ENCODE measurements at places on chromosomes 7 and 10.

GRCh38 chr7:116776610-116777289, 85.6 kb upstream of the CAPZA2 start:
- DNase-seq = no peak

GRCh38 chr7:158452331-158452730, 135.3 kb downstream of the PTPRN2 start:
- DNase-seq = no peak

GRCh38 chr7:36986511-36986933, 262.2 kb upstream of the AOAH start:
- DNase-seq = no peak

- DNase-seq = no peak
Measured at GRCh38 chr7:155194382-155195140, 103.1 kb upstream of the INSIG1 start.

GRCh38 chr10:85105614-85106255, 777.3 kb downstream of the CCSER2 start:
- DNase-seq = no peak

DNA sequence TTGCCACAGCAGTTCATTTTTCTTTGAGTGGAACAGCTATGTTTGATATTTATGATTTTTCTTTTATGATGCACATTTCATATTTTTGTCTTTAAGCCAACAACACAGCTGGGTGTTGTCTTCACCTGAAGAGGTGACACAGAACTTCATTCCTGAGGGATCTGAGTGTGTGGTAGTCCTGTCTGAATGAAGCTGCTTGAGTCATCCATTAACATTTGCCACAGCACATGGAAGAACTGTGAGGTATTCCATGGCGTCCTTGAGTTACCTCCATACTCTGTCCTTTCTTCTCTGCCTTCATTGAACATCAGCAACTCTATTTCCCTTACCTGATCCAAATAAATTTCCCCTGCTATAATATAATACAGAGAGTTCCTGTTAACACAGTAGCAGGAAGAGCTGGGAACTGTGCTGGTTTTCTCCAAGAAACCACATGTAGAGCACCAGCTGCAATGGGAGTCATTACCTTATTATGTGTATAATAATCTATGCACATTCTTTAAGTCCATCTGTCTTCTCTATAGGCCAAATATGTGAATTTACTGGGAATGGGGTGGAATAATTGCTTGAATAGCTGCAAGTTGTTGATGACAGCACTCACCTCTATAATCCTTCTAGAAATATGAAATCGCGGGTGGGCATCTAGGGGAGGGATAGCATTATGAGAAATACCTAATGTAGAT, 72.4 kb upstream of the TAC1 start:
- DNase-seq = no peak

- no peak for DNase-seq
Measured at GRCh38 chr7:91182819-91183764, 81.1 kb upstream of the FZD1 start.

DNA sequence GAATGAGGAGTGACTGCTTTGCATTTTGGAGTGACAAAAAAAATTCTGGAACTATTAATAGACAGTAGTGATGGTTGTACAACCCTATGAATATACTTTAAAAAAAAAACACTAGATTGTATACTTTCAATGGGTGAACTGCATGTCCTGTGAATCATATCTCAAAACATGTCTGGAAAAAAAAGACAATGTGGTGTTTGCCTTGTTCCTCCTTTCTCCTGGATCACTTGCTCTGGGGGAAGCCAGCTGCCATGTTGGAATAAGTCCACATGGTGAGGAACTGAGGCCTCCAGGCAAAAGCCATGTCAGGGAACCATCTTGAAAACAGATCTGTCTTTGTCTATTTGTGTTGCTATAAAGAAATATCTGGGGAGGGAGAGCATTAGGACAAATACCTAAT, 39.5 kb upstream of the YAE1 start:
- DNase-seq = no peak

DNA sequence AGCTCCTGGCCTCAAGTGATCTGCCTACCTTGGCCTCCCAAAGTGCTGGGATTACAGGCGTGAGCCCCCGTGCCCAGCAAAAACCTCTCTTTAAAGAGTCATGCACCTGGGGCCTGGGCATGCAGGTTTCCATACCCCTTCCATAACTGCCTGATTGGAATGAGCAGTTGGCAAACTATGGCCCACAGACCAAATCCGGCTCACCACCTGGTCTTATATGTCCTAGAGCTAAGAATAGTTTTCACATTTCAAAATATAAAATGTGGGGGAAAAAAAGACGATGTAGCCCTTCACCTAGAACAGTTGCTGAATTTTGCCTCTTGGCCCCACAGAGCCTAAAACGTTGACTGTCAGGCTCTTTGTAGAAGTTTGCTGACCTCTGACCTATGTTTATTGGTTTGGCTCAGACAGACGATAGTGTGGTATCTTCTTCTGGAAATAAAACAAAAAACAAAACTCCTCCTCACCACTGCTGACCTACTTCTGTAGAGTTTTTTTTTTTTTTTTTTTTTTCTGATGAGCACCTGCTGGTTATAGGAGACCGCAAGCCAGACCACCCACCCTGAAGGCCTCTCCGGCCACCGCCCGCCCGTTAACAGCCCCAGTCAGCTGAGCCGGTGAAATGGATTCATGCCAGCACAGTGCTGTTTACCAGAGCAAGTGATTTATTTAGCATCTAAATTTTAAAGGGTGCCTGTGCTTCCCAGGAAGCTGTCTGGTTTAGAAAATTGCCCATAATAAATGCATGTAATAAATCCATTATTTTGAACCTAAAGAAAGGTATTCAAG, 33.5 kb upstream of the SFRP5 start:
- no peak for DNase-seq

DNA sequence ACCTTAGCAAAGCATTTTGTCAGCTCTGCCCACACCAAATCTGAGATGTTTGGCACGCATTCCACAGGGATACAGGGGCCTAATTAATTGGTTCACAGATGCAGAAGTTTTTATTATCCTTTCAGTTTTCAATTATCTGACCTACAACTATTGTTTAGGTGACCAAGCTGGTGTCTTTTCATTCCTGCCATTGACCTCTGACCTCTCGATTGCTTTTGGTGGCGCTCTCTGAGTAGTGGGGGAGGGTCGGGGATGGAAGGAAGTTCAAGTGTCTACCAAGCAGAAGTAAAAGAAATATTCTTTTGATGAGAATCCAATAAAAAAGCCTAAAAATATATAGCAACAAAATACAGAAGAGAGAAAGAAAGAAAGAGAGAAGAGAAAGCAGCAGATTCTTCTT, 28.8 kb upstream of the KDM7A start:
- no peak for DNase-seq

GRCh38 chr10:19658131-19658530, 158.1 kb upstream of the PLXDC2 start:
- DNase-seq = no peak

- no peak for DNase-seq
Measured at GRCh38 chr7:18978108-18978495, 139.3 kb downstream of the TWIST1 start.

DNA sequence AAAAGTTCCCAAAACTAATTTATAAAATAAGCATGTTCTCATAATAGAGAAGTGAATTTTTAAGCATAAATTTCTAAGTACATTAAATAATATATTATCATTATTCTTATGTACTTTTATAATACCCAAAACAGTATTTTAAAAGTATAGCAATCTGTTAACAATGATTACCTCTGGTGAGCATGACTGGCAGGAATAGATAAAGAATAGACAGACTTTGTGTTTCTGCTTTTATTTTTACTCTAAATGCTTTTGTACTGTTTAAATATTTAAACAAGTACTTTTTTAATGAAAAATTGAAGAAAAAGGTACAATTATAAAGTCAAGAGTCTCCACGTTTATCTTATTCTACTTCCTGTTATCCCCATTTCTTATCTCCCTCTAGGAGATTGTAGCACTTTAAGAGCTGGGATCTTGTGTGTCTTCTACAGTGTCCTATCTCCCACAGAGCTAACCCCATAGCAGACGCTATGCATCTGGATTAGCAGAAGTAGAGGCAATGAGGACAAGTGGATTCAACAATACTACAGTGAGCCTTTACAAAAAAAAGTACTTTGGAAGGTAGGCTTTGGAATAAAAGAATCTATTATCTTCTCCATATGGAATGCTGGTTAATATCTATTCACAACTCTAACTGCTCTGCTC, 42.9 kb downstream of the IDE start:
- no peak for DNase-seq

GRCh38 chr7:156816943-156817572, 75.9 kb downstream of the LMBR1 start:
- DNase-seq = no peak

DNA sequence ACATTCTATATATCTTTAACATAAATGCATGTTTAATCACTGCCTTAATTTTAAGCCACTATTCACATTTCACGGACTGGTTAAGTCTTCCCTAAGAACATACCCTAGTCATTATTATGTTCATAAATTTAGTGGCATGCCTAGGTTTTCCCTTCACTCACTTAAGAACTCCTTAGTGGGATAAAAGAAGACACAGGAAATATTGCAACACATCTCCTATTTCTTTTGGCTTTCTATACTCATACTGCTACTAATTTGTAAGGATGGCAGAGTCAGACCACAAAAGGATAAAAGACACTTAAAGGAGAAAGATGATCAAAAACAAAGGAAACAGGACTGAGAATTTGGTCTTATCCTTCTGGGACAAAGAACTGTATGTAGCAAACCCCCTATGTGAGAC, 951.4 kb downstream of the SORCS3 start:
- DNase-seq = no peak

GRCh38 chr10:125820701-125821100, 2.4 kb downstream of the UROS start:
- no peak for DNase-seq

DNA sequence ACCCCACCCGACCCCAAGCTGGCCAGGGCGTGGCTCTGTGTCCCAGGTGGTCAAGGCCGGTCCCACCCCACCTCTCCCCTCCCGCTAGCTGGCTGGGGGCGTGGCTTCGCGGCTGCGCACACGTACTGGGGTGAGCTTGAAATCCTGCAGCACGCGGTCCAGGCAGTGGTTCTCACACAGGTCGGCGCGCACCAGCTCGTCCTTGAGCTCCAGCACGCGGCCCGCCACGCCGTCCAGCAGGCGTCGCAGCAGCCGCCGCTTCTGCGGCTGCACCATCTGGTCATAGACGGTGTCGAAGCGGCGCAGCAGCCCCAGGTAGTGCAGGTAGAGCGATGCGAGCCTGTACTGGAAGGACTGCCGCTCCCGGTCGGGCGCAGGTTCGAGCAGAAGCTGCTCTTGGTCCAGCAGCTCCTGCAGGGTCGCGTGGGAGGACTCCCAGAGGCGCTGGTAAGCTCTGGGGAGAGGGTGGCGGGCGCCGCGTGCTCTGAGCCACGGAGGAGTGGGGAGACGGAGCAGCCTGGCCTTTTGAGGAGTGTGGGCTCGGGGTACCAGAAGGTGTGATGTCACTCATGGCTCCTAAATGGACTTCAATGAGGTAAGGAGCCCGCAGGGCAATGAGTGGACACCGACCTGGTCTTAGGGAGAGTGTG, 5.8 kb downstream of the H2BK1 start:
- DNase-seq = no peak

- DNase-seq = no peak
Measured at GRCh38 chr10:121577568-121577967, 20.7 kb downstream of the FGFR2 start.

- DNase-seq = no peak
Measured at GRCh38 chr10:120702032-120702431, 149.1 kb upstream of the WDR11 start.

GRCh38 chr7:110186334-110186733, 904.6 kb upstream of the LRRN3 start:
- DNase-seq = no peak

- no peak for DNase-seq
Measured at GRCh38 chr10:47027108-47027783, 116.0 kb downstream of the PTPN20 start.

- DNase-seq = no peak
Measured at GRCh38 chr10:51297438-51297837, 223.2 kb downstream of the PRKG1 start.
